Activated CD8-positive, alpha-beta memory T cell treated with anti-CD3 and anti-CD28 coated beads, Interleukin-2, amount 10 ng/mL, durations not matched to agents 7 days and 5 days (primary cell): ENCODE measurements at places on chromosomes 11 and 22. TPM values are rescaled to one million over a fixed set of nuclear protein-coding genes. Genes with fewer than 3 reads are reported as not detected.
A peak's percentile ranks its signal among the peaks of the same experiment; 100 is the strongest.

The SORL1 gene
- total RNA-seq = 17.4 TPM

GRCh38 chr11:64875369-64876228 lies 2.8 kb downstream of the EHD1 start:
- peak overlapping the region; percentile 82 for H3K27ac ChIP-seq
- H3K4me1 ChIP-seq = peaks cover 74% of the 10 kb centered on the region
- H3K36me3 ChIP-seq = peaks cover 50% of the 10 kb centered on the region
- DNase-seq = no peak
- peak overlapping the region; percentile 94 for H3K4me3 ChIP-seq

- H3K36me3 ChIP-seq = no peaks in the 10 kb centered on the region
- DNase-seq = no peak
- no peak overlapping the region for H3K4me3 ChIP-seq
- H3K27ac ChIP-seq = no peak overlapping the region
- peaks cover 3% of the 10 kb centered on the region for H3K27me3 ChIP-seq
Measured at GRCh38 chr11:120706257-120706656, 194.7 kb downstream of the GRIK4 start.

GRCh38 chr11:72160319-72160718 lies 24.8 kb downstream of the FOLR3 start:
- H3K27ac ChIP-seq = no peak overlapping the region
- H3K36me3 ChIP-seq = no peaks in the 10 kb centered on the region
- no peak overlapping the region for H3K4me3 ChIP-seq
- H3K4me1 ChIP-seq = no peaks in the 10 kb centered on the region

GRCh38 chr11:8813658-8814057 lies 97.3 kb upstream of the AKIP1 start:
- H3K4me3 ChIP-seq = no peak overlapping the region
- no peaks in the 10 kb centered on the region for H3K36me3 ChIP-seq
- peaks cover 26% of the 10 kb centered on the region for H3K27me3 ChIP-seq
- H3K27ac ChIP-seq = no peak overlapping the region
- DNase-seq = peak; percentile 74

GRCh38 chr22:18031695-18032454 lies 7.5 kb upstream of the MICAL3 start:
- H3K4me3 ChIP-seq = no peak overlapping the region
- H3K27me3 ChIP-seq = peaks cover 39% of the 10 kb centered on the region
- no peaks in the 10 kb centered on the region for H3K4me1 ChIP-seq
- no peak for DNase-seq
- H3K36me3 ChIP-seq = no peaks in the 10 kb centered on the region

The MMP27 gene
- not detected for total RNA-seq
